CD4-positive, alpha-beta T cell treated with Interleukin-4 for 4 hours (primary cell): ENCODE measurements at places on chromosomes 11 and 22.

DNA sequence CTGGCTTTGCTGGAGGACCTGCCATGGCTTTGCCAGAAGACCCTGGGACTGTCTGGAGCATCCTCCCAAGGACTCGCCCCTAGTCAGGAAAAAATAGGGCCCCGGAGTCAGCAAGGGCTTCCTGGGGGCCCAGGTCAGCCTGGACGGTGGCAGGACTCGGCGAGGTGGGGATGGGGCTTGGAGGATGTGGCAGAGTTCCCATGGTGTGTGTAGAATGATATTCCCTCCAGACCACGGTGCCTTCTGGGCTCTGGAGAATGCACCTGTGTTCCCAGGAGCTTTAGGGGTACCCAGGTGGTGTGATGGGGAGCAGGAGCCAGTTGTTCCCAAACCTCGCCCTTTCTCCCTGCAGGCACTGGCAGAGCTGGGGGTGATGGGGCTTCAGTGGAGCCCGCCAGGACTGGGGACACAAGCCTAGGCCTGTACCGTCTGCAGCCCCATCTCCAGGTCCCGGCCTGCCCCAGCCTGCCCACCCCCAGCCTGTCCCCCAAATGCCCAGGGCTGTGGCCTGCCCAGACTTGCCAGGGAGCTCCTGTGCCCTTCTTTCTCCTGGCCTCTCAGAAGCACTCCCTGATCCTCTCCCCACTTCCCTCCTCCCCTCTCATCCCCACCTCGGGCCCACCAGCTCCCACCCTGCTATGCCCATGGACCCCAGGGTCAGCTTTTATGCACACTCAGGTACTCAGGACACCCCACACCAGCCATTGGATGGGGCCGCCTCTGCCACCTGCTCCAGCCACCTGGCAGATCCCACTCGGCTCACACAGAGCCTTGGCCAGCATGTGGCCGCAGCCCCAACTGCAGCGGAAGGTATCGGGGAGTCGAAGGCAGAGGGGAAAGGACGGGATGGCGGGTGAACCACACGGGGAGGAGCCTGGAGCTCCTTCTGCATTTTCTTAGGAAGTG is 82.1 kb downstream of the CDKN1C start:
- DNase-seq: no peak

DNA sequence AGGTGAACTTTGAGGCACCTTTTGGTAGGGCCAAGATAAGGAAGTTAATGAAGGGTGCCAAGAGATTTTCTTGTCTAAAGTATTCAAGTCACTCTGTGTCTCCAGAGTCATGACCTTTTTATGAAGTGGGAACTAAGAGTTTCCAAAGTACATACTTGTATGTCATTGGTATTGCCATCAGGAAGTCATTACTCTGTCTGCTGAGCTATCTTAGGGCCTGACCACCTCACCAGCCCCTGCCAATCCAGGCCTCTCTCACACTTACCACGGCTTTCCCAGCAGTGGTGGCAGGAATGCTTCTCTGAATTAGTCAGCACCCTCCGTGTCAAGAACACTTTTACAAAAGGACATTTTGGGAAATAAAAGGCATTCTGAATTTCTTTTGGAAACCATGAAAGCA is 192.8 kb upstream of the MTNR1B start:
- no peak for DNase-seq

DNA sequence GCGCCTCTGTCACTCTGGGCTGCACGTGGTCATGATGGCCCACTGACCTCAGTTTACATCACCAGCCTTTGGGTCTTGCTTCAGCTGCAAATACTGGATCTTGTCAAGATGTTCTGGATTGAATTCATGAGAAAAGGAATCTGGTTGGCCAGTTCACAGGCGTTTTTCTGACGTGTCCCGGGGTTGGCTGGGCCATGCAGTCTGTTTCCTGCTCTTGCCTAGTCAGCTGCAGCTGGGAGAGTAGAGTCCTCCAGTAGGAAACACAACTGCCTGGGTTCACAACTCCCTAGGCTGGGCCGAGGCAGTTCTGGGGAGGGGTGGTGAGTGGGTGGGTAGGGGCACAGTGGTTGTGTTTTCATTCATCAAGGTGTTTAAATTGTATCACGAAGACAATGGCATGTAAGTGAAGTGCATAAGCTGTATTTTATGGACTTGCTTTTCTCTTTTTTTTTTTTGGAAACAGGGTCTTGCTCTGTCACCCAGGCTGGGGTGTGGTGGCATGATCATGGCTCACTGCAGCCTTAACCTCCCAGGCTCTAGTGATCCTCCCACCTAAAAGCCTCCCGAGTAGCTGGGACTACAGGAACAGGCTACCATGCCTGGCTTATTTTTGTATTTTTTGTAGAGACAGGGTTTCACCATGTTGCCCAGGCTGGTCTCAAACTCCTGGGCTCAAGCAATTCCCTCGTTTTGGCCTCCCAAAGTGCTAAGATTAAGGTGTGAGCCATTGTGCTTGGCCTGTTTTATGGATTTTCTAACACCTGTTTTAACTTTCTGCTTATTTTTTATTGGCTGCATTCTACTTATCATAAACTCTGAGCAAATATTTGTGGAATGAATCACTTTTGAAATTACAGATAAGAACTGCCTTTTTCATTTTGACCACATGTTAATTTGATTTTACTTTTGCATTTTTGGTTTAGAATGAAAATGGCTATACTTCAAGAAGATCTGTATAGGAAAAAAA is 54.0 kb upstream of the PITPNB start:
- no peak for DNase-seq

GRCh38 chr22:16960884-16961249 is 47.2 kb downstream of the GAB4 start:
- DNase-seq: no peak

DNA sequence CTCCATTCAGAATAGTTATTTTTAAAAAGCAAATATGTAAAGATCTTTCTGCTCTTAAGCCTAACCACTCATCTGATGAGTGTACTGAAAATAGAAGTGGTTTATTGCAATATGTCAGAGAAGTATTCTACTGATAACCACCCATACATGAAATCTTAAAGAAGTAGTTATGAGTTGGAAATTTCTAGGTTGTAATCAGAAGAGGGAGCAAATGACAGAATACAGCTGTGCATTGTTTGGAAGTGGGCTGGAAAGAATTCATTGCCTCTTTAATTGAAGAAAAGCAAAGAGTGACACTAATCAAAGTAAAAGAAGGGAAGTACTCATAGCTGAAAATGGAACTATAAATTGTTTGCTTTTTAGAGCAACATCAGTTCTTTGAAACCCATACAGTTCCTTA is 39.4 kb downstream of the FDX1 start:
- no peak for DNase-seq

DNA sequence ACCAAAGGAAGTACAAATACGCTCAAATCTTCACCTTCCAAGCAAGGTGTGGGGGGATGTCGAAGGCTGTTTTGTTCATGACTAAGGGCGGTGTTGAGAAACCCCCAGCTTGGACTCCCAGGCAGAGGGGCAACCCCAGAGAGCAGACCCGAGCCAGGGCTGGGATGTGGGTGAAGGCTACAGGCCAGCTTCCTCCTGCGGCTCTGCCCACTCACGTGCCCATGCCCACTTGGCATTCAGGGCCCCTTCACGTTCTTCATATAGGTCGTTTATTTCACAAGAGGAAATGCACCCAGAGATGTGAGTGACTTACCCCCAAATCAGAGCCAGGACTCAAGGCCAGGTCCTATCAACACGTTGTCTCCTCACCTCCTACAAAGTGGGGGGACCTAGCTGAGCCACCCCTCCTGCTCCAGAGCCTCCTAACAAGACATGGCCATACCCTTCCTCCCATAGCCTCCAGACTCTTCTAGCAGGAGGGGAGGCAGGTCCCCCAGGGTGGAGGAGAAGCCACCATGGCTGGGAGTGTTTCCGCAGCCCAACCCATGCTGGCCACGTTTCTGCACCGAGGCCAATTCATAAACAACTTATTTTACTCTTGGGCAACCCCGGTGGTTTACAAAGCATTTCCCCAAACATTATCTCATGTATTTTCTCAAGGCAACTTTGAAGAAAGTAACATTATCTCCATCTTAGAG is 22.0 kb downstream of the TMEM184B start:
- no peak for DNase-seq

DNA sequence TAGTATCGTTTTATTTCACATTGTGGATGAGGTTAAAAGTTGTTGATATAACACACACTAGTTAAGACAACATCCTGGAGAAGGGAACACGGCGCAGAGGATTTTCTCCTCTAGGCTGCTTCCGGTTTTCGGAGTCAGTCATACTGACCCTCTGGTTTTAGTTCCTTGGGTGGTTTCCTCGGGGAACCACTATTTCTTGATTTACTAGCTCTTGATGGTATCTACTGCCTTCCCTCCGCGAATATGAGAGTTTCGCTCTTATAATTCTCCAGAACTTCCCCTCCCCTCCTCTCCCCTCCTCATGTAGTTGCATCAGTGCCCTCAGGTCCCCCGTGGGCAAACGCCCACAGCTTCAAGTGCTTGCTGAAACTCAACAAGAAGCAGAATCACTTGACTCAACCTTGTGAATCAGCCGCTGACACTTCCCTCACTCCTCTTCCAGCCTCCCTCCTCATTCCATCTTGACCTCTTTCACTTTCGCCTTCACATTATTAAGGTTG is 15.9 kb upstream of the APOBEC3A start:
- DNase-seq: peak; percentile 62

DNA sequence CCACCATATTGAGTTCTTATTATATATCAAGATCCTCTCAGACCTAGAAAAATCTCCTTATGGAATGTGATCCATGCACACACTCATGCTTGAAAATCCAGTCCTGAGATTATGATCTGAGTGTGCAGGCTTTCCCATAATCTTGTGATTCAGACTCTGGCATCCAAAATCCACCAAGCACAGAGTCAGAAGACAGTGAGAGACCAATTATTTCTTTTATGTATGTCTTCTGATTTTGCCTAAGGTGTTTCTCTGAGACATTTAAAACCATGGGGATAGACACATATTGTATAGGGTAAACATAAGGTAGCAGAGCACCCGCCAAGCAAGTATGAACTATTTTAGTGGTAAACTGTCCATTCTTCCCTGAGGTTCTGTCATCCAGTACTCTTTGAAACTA is 52.0 kb upstream of the MMP13 start:
- DNase-seq: no peak

- no peak for DNase-seq
Observed at GRCh38 chr22:33438273-33438672, 380.1 kb upstream of the SYN3 start.

DNA sequence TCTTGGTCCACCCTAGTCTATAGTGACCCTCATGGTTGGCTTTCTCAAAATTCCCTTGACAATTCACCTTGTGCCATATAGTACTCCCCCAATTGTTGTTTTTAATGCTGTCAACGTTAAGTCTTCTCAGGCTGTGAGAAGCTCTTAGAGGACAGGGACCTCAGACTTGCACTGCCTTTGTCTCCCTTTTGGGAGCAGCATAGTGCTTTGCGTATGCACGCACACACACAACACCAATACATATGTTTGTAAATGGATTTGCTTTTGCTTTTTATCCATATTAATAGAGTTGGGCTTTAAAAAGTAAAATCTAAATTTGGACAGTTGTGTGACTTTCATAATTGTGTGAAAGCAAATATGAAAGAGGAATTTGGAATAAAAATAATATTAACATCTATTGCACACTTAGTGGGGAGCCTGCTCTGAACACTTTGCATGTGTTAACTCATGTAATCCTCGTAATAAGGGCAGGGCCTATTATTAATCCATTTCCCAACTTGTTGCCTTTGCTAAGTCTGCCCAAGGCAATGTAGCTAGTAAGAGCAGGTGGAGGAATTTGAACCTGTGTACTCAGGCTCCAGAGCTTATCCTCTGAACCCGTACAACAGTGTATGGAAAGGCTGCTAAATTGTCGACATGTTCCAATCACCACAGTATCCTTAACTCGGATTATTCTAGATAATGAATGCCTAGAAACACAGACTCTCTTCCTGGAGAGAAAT is 257.7 kb upstream of the NARS2 start:
- DNase-seq: no peak

- DNase-seq: no peak
Observed at GRCh38 chr11:10022764-10023163, 271.3 kb downstream of the SBF2 start.

DNA sequence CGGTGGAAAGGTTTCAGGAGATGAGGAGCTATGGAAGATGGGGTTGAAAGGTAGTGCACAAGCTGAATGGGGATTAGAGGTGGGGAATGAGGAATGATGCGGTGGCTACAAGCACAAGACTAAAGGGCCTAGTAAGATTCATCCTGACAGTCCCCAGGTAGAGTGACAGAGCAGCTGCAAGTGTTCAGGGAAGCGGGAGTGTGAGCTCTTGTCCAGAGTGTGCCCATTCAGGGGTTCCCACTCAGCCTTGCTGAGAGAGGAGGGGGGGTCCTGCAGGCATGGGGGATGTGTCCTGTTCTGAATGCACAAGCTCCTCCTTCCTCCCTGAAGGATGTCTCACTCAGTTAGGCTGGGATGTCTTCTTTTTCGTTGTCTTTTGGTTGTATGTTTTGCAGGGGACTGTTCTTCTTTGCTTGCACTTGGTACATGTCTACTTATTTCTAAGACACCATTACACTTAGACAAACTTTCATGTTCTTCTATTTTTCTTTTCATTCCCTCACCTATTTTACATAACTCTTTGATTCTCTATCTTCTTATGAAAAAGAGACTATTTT is 25.8 kb upstream of the CLPB start:
- no peak for DNase-seq

- DNase-seq: no peak
Observed at GRCh38 chr11:110837603-110838002, 125.4 kb upstream of the ARHGAP20 start.

DNA sequence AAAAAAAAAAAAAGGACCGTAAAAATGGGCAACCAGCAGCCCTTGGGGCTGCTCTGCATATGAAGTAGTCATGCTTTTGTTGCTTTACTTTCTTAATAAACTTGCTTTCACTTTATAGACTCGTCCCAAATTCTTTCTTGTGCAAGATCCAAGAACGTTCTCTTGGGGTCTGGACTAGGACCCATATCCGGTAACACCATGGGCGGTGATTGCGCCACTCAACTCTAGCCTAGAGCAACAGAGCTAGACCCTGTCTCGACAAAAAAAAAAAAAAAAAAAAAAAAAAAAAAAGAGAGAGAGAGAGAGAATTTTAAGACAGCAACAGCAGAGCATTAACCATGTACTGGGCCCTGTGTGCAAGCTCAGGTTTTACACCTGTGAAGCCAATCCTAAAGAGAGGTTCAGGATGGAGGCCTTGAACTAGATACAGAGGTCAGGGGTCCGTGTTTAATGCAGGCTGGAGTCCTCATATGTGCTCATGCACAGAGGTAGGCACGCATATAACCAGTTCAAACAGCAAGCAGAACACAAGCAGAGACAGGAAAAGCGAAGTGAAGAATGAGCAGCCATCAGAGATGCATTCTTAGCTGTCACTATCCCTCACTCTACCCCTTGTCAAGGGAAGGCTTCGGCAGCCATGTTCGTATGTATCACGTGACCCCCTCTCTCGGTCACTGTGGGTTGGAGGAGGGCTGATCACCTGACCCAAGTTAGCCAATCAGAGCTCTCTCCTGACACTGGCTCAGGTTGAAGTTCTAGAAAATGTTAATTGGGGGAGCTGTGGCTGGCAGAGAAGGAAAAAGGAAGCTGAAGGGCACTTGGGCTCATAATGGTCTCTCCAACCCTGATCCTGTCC is 16.7 kb upstream of the SYT12 start:
- no peak for DNase-seq

DNA sequence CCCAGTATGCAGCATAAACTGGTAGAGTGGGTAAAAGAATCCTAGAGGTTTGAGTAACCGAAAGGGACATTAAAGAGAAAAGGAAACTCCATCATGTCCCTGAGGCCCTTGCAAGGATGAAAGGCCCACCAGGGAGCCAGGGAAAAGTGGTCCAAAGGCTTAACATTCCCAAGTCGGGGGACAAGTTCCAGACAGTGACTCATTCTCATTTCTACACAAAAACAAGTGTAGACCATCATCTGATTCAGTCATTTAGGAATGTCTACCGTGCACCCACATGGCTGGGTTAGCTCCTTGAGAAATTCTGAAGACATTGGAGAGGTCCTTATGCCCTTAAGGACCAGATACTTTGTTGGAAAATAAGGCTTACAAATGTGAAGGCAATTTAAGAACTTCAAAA is 4.8 kb upstream of the NOX4 start:
- DNase-seq: no peak
